ENCODE measurements at places on chromosomes 13 and 19.

- DNase-seq: no peak
Observed at GRCh38 chr13:31540281-31540680, 199.0 kb upstream of the RXFP2 start.

GRCh38 chr19:5877882-5878281, 7.5 kb upstream of the FUT5 start:
- DNase-seq: no peak

GRCh38 chr13:55652657-55653056, 1488.1 kb upstream of the PRR20A start:
- DNase-seq: no peak

- DNase-seq: peak; percentile 71
Observed at GRCh38 chr19:41945135-41945766, 13.9 kb downstream of the RABAC1 start.

- no peak for DNase-seq
Observed at GRCh38 chr19:3365093-3365835, 1.1 kb upstream of the NFIC start.

DNA sequence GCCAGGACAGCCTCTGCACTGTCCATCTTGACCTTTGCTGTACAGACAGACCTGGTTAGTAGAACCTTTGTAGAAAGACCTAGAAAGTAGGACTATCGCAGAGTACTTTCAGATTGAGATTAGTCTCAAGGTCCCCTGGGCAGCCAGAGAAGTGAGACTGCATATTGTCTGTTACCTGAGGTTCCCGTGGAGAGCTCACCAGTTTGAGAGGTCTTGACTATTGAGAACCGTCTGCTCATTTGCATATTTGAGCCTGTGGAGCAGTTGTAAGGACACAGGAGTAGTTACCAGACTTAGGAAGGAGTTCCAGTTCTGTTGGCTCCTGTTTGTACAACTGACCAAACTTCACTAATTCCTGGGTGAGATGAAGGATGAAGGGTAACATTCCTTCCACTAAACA, 66.2 kb downstream of the SPATA13 start:
- no peak for DNase-seq

GRCh38 chr13:31110169-31110568, 51.5 kb downstream of the HSPH1 start:
- DNase-seq: no peak

- DNase-seq: no peak
Observed at GRCh38 chr19:18002347-18002850, 5.6 kb upstream of the ARRDC2 start.

GRCh38 chr19:15634105-15634504, 6.6 kb upstream of the CYP4F3 start:
- no peak for DNase-seq

GRCh38 chr13:79318664-79319063, 87.4 kb downstream of the RBM26 start:
- DNase-seq: no peak

- no peak for DNase-seq
Observed at GRCh38 chr19:4173479-4174212, 8.7 kb downstream of the SIRT6 start.

- no peak for DNase-seq
Observed at GRCh38 chr19:49807058-49807903, 5.8 kb downstream of the FUZ start.

- DNase-seq: no peak
Observed at GRCh38 chr13:65601855-65602254, 1628.3 kb downstream of the PCDH9 start.

DNA sequence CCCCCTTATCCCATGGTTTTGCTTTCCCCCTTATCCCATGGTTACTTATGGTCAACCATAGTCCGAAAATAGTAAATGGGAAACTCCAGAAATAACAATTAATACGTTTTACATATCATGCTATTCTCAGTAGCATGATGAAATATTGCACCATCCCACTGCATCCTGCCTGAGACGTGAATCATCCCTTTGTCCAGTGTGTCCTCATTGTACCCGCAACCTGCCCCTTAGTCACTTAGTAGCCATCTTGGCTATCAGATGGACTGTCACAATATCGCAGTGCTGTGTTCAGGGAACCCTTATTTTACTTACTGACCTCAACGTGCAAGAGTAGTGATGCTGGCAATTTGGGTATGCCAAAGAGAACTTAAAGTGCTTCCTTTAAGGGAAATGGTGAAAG, 10.5 kb upstream of the NBEA start:
- DNase-seq: no peak

DNA sequence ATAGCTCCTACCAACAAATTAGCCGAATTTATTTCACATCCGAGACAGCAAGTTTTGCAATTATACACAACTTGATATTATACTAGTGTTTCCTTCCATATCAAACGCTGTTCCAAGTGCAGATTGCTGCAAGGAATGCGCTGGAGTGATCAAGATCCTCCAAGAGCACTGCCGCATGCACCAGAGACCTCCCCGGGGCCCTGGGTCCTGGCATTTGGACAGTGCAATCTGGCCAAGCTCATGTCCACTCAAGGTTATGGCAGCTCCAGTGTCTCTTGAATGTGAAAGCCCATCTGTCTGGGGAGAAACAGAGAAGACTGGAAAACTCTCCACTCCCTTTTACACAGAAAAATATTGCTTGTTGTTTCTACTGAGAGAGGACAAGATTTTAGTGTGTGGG, 111.9 kb downstream of the HSPH1 start:
- DNase-seq: no peak

GRCh38 chr19:39083599-39083982, 577 bp upstream of the ACP7 start:
- DNase-seq: no peak

DNA sequence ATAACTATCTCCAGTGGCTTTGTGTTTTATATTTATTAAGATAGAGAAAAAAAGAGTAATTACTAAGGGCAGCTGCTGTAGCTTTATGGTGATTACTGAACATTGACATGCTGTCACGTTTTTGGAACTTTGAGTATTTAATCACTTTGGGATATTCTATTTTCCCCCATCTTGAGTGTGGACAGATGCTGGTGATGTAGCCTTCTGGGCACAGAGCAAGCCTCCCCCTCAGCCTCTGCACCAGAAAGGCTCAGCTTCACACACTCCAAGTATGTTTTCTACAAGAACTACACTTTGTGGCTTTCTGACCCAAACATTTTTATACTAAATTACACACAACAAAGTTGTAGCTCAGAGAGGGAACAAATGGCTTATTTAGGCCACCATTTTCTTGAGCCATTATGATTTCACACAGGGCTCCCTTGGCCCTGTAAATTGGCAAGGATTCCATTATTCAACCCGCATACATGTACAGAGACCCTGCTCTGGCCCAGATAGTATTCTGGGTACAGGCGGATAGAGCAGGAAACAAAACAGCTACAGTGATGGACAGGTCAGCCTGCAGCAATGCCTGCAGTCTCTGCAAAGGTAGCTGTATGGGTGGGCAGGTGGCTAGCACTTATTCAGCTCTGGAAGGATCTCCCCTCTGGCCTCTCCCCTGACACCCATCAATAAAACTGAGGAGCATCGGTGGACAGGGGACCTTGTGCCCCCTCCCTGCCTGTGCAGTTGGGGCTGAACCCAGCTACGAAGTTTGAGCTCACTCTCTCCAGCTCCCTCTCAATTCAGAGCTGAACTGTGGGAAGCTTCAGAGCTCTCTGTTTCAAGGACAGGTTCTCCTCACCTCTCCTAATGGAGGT, 1.3 kb downstream of the ALOX5AP start:
- no peak for DNase-seq

GRCh38 chr19:4596033-4596904, 36.8 kb upstream of the SEMA6B start:
- no peak for DNase-seq

DNA sequence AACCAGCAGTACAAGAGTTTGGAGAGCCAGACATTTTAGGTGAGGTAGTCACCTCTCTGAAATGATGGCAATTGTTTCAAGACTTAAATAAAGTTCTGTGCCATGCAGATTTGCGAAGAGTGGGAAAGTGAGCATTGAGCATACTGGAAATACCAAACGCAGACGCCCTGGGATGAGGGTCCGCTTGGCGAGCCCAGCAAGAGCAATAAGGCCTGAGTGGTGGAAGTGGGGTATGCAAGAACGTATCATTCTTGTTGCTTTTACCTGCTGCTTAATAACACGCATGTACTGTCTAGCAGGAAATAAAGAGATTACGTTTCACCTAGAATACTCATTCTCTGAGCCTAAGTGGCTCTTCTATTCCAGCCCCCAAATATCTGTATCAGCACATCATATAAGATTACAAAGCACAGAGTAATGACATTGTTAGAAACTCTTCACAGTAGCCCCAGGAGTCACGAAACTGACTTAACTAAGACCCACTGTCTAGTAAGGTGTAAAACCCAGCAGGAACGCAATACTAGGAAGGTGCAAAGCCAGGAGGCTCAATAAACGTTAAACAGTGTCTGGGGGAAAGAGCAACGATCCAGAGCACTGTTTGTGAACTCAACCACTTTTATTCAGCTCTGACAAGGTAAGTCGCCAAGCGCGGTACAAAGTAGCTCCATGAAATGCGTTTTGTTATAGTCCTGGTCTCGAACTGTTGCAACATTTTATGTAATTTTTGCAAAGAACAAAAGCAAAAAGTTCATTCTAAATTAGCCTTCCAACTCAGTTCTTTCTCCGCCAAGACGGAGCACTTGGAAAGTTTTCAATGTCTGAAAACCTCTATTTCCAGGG, 1.2 kb downstream of the RCBTB2 start:
- no peak for DNase-seq

DNA sequence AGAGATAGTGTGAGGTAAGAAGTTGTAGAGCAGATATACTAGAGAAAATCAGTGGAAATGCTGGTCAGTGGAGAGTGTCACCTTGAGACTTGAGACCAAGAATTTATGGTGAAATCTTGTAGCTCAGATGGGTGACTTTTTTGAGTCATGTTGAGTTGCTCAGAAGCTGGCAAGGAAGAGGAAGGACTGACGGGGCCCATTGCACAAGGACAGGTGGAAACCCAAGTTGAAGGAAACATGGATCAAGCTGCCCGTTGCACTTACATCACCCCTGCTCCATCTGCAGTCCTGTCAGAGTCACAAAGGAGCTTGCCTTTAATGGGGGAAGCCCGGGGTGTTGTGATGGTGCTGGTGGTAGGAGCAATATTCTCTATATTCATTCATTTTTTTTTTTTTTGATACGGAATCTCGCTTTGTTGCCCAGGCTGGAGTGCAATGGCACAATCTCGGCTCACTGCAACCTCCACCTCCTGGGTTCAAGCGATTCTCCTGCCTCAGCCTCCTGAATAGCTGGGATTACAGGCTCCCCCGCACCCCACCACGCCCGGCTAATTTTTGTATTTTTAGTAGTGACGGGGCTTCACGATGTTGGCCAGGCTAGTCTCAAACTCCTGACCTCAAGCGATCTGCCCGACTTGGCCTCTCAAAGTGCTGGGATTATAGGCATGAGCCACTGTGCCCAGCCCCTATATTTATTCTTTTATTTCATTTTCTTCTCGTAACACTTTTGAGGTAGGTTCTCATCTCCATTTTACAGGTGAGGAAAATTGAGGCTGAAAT, 27.4 kb downstream of the UBAC2 start:
- no peak for DNase-seq

- no peak for DNase-seq
Observed at GRCh38 chr13:52161181-52161646, 1.8 kb upstream of the NEK3 start.

GRCh38 chr19:934865-935479, 9.1 kb downstream of the ARID3A start:
- no peak for DNase-seq
